ENCODE measurements at places on chromosomes 5 and 9.
A peak's percentile ranks its signal among the peaks of the same experiment; 100 is the strongest.

DNA sequence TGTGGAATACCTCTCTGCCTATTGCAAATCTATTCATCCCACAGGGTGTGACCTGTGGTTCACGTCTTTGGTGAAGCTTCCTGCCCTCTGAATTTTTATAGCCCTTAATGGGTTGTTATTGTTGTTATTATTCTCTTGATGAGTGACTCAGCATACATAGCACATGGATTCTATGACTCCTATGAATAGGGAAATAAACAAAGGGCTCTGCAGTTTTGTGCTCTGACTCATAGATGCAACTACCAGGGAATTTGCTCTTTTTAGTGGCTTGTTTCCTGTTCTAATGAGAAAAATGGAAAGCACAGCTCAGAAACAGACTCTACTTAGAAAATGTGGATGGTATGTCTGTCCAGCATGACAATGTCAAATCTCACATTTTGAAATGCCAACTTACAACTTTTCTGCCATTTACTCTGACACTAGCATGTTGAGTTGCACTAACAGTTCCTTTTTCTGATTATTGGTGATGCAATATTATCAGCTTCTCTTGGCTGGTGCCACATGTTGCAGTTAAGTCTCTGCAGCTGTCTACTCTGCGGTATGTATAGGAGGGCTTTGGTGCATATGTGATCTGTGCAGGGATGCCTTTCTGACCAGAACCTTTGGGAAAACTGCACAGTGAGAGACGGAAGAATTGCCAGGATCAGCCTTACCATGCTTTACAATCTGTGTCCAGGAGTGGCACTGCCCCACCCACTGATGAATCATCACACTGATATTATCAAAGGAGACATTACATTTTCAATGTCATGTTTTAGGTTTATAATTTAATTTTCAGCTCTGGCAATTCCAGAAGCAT, 996.4 kb upstream of the WWC1 start:
- DNase-seq: no peak

DNA sequence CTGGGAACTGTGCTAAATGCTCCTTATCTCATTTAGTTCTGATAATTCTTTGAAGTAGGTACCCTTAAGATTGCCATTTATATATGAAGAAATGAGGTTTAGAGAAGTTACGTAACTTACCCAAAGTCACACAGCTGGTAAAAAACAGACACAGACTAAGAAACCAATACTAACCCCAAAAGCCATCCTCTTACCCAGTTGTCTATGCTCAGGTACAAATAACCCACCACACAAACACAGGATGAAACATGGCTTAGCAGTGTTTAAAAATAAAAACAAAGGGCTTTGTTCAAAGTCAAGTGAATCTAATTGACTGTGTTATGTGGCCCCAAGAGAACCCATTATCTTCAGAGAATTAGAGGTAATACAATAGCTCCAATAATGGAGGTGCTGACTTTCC, 37.0 kb upstream of the IL7R start:
- no peak for DNase-seq

DNA sequence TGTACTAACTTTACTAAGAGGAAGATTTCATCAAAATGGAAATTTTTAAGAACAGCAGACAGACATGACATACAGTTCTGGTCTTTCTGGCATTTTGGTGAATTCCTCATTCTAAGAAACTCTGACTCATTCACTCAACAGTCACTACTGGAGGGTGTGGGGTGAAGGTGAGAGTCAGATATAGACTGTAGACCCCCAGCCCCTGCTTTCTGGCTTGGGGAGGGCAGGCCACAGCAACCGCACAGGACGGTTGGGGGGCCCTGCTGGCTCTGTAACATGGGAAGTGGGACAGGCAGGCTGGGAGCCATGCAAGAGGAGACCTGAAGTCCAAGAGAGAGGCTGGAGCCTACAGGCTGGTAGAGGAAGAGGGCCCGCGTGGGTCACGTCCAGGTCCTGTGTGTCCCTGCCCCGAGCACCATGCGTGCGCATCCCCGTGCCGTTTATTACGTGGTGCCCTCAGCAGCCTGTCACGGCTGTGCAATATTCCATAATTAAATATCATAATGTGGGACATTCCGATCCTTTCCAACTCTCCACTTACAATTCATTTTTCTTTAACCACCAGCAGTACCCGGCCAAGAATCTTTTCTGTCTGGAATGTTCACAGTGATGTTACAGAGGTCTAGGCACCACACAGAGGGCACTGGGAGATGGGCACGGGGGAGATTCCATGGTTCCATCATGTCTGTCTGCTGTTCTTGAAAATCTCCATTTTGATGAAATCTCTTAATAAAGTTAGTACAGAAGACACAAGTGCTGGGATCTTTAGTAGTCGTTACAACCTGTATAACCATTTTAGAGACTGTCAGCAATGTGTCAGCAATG, 75.5 kb downstream of the SEMA4D start:
- DNase-seq: peak; percentile 78

GRCh38 chr9:91138760-91139159, 223.0 kb downstream of the AUH start:
- no peak for DNase-seq

DNA sequence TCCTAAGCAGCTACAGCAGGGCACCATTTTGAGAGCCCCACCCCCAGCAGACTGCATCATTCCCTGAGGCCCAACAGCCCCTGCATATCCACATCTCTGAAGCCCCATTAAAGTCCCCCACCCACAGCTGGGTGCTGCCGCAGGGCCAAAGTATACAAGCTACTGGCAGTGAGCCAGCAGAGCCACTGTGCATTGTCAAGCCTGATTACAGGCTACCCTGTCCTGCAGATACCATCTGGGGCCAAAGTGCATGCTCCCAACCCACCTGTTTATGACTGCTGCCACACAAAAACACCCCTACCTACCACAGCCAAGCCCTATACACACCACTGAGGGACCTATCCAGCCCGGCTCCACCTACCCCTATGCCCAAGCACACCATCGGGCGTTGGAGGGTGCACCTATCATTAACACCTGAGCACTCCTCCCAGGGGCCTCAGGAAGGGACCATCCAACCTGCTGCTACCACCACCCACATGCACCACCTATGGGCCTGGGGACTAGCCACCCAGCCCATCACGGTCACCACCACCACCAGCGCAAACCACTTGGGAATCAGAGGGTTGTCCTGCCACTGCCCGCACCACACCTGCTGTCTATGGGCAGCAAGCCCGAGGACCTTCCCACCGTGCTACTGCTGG, 105.0 kb downstream of the PLPP1 start:
- DNase-seq: no peak

DNA sequence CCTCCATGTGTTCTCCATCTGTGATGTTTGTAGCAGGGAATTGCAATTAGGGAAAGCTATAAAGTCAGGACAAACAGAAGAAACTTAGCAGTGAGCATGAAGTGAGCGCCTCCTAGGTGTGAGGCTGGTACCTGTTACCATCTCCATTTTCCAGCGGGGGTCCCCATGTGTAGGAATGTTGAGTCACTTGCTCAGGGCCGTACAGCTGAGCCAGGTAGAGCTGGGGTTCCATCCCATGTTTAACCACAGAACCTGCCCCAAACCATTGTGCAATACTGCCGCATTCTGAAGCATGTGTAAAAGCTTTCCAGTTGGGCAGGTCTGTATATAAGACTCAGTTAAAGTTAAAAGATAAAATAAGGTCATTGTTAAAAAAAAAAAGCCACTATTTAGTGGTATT, 62.7 kb downstream of the NDFIP1 start:
- DNase-seq: no peak

DNA sequence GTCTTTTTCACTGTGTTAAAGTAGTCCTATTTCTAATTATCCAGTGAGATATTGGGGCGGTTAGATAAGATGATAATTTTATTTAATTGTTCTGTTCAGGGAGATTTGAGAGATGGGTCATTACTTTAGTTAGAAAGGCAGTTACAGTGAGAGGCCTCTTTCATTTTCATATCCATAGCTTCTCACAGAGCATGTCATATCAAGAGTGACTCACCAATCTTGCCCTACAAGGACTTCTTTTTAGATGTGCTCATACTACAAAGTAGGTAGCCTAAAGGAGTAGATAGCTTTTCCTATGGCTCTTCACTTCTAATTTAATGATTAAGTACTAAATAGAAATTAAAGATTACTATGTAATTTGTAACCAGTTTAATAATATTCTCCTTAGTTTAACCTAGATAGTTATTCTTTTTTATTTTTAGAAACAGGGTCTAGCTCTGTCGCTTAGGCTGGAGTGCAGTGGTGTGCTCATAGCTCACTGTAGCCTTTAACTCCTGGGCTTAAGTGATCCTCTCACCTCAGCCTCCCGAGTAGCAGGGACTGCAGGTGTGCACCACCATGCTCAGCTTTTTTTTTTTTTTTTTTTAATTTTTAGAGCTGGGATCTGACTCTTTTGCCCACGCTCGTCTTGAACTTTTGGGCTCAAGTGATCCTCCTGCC, 71.0 kb downstream of the FER start:
- no peak for DNase-seq

GRCh38 chr5:151578326-151579025, 12.7 kb downstream of the FAT2 start:
- DNase-seq: no peak

DNA sequence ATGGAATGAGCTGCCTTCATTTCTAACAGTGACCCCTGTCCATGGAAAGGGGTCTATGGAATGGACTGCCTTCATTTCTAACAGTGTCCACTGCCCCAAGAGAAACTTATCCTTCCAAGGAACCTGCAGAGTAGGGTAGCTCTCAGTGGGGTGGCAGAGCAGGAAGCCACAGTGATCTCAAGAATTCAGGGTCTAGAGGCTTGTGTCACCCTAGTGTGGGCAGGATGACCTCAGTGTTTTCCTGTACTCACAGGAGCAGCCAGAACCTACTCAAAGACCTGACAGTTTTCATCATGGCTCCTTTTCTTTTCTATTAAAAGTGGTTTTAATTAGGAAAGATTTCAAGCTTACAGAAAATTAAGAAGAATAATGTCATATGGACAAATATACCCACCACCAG, 27.5 kb downstream of the SEC61B start:
- no peak for DNase-seq

DNA sequence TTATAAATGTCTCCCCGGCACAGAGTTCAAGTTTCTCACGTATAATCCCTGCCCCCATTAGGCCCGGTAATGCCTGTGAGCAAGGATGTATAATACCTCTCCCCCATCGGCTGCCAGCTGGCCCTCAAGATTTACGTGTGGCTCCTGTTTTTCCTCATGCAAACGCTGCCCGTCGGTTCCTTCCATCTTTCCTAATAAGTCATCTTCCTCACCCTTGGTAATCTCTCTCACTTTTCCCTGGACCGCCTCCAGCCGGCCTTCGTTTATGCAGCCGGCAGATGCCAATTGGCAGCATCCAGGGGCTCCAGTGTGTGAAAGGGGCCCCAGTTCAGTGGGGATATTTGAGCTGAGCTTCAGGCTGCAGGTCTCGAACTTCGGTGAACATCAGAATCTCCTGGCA, 86.5 kb upstream of the NEURL1B start:
- no peak for DNase-seq

- DNase-seq: peak; percentile 43
These were observed 1.2 kb downstream of the ST8SIA4 start for GRCh38 chr5:100901821-100902341.

GRCh38 chr5:54281960-54282692, 28.2 kb downstream of the ARL15 start:
- no peak for DNase-seq

- DNase-seq: no peak
These were observed 6.2 kb downstream of the GNPDA1 start for GRCh38 chr5:142006363-142007236.

DNA sequence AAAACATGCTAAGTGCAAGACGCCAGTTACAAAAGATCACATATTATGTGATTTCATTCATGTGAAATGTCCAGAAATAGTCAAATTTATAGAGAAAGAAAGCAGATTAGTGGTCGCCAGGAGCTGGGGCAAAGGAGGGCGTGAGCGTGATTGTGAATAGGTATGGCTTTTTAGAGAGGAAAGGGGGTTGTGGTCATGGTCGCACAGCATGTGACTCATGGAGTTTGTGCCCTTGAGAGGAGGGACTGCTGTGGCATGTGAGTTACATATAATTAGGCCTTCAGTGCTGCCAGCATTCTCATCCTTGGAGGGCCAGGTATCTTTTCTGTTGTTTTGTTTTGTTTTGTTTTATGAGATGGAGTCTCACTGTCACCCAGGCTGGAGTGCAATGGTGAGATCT, 21.2 kb upstream of the MARCHF6 start:
- DNase-seq: no peak

- DNase-seq: no peak
These were observed 209.1 kb downstream of the MAPKAP1 start for GRCh38 chr9:125497906-125498305.

GRCh38 chr5:126961128-126961527, 69.2 kb downstream of the MARCHF3 start:
- no peak for DNase-seq

- DNase-seq: no peak
These were observed 1062.6 kb downstream of the NR2F1-AS1 start for GRCh38 chr5:92518318-92518904.

DNA sequence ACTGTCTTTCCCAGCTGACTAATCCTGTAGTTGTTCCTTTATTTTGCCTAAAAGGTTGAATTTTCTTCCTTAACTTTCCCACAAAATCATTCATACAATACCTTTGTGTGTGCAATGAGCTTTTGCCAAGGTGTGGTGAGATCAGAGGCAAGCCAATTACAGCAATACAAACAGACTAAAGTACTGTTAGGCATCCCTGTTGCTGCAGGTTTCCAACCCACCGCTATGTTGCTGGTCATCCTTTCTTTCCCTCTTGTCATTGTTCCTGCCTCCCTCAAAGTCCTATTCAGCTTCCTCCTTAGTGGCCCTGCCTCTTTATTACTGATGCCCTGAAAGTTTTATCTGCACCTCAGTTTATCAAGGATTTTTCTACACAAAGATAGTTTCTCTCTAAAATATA, 22.1 kb downstream of the ITGA2 start:
- no peak for DNase-seq

DNA sequence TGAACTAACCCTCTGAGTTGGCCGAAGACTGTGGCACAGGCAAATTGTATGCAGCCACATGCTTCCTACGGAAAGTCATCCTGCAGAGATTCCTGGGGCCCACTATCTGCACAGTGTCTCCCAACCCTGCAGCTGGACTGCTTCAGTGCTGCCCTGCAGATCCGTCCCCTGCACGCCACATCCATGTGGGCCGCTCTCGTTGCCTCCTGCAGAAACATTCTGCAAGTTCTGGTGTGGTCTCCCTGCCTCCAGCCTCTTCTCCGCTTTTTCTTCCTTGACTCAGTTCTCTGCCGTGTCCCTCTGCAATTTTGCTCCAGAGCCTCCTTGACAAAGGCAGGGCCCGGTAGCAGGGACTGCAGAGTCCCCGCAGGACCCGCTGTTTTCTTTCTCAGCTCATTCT, 249.0 kb downstream of the AOPEP start:
- DNase-seq: no peak

DNA sequence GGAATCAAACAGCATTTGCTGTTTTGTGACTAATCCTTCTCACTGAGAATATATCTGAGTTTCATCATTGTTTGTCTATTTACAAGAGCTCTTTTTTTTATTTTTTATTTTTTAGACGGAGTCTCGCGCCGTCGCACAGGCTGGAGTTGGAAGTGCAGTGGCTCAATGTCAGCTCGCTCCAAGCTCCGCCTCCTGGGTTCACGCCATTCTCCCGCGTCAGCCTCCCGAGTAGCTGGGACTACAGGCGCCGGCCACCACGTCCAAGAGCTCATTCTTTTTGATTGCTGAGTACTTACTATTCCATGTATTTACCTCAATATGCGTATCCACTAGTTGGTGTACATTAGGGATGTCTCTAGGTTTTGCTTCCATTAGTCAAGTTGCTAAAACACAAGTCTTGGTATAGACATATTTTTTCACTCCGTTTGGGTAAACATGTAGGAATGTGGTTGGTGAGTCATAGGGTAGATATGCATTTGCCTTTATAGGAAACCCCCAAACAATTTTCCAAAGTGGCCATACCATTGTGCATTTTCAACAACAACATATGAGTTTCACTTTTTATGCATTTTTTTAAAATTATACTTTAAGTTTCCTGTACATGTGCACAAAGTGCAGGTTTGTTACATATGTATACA, 1005.0 kb upstream of the CDH10 start:
- DNase-seq: no peak

Data from activated naive CD4-positive, alpha-beta T cell treated with anti-CD3 and anti-CD28 coated beads, Interleukin-2, amount 50 U/mL, for 72 hours (primary cell).